ENCODE measurements at places on chromosomes 2 and 18.
A peak's percentile ranks its signal among the peaks of the same experiment; 100 is the strongest.

- DNase-seq: peak; percentile 48
These were observed 902 bp downstream of the SS18 start for GRCh38 chr18:26089293-26090129.

DNA sequence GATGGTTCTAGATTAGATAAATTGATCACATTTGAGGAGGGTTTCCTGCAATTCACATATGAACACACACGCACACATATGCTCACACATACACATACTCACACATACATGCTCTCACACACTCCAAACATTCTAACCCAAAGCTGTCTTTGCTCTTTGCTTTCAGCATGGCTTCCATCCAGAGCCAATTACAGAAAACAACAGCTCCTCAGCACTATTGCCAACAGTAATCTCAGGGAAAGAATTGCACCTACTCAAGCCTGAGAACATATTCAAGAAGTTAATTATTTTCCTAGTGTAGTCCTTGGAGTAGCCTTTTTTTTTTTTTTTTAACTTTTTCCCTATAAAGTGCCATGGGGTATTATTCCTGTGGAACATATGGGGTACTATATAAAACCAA lies 246.9 kb upstream of the PARD3B start:
- no peak for DNase-seq

GRCh38 chr2:60445684-60446179 lies 107.7 kb downstream of the BCL11A start:
- no peak for DNase-seq

DNA sequence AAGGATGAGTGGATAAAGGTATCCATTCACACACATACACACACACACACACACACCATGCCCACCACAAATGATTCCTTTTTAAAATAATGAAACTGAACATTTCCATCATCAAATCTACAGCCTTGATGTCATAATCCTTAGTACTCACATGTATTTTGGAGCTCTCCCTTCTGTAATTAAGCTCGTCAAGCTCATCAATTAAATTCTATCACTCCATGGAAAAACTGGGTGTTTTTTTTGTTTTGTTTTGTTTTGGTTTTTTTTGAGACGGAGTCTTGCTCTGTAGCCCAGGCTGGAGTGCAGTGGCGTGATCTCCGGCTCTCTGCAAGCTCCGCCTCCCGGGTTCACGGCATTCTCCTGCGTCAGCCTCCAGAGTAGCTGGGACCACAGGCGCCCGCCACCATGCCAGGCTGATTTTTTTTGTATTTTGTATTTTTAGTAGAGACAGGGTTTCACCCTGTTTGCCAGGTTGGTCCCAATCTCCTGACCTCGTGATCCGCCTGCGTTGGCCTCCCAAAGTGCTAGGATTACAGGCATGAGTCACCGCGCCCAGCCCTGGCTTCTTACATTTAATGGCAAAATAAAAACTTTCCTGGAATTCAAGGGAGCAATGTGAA lies 78.6 kb upstream of the RGPD4 start:
- no peak for DNase-seq

GRCh38 chr2:221610675-221611074 lies 38.6 kb upstream of the EPHA4 start:
- DNase-seq: no peak

DNA sequence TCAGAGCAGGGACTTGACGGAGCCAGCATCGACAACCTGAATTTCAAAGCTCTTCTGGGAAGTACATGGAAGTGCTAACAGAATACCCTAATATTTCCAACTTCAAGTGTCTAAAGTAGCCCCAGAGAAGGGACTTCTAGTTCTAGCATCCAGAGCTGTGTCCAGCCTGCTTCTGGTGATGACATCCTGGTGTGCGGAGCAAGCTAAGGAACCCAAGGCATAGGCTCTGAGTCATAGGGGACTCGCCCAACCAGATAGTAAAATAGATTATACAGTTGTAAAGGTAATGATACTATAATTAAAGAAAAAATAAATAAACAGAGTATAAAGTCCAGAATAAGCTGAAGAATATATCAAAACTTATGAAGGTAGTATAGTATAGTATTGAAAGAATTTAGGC lies 108.1 kb upstream of the SERPINE2 start:
- no peak for DNase-seq

DNA sequence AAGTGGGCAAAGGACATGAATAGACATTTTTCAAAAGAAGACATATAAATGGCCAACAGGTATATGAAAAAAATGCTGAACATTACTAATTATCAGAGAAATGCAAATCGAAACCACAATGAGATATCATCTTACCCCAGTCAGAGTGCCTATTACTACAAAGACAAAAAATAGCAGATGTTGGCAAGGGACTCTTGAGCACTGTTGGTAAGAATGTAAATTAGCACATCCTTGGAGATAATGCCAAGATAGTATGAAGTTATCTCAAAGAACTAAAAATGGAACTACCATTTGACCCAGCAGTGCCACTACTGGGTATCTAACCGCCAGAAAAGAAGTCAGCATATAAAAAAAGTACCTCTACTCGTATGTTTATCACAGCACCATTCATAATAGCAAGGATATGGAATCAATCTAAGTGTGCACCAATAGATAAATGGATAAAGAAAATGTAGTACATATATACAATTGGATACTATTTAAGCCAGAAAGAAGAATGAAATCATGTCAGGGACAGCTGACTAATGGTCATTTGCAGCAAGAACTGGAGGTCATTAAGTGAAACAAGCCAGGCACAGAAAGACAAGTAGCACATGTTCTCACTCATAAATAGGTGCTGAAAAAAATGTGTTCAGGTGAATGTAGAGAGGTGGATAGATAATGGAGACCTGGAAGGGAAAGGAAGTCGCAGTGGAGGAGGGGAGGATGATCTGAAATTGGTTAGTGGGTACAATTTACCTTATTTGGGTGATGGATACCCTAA lies 141.7 kb upstream of the B3GNT2 start:
- no peak for DNase-seq

DNA sequence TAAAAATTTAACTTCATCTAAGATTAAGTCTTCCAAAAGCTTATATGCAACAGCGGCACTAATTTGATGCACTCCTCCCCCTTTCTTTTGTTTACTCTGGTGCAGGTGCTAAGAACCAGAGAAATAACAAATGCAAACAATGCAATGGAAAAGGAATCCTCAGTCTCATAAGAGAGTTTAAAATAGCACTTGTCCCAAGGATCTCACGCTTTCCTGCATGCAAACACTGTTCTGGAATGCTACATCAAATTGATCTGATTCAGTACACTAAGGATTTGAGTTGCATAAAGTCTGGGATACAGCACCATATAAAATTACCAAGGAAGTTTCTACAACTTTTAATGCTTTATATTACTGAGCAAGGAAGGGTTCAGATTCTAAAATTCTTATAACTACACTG lies 50.5 kb downstream of the SEPTIN10 start:
- DNase-seq: no peak

DNA sequence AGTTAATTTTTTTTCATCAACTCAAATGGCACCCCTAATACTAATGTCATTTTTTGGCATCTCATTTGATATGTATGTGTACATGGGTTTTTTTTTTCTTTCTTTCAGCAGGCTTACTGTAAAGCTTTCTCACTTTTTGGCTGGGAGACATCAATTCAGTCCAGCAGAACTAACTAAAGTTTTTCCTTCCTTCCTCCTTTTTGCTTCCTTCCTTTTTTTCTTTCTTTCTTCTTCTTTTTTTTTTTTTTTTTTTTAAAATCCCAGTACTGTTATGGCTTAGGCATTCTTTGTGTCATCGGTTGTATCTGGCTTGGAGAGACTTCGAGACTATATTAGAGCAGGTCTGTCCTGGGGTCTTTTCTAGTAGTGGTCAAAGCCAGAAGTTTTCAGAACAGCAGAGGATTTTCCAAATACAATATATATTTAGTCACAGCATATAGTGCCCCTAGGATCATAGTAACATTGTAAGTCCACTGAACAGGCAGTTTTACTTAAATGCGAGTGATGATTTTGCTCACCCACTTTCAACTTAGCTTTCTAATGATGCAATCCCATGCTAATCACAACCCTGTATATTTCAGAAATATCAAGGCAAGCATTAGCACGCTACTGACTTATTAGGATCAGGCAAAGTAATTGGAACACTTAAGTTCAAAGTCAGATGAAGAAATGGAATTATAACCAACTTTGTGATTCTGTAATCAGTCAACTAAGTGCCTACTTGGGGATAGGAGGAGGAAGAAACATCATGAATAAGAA lies 4.0 kb downstream of the KLHL29 start:
- DNase-seq: peak; percentile 36

- DNase-seq: no peak
These were observed 108.4 kb upstream of the YPEL5 start for GRCh38 chr2:30038419-30038818.

DNA sequence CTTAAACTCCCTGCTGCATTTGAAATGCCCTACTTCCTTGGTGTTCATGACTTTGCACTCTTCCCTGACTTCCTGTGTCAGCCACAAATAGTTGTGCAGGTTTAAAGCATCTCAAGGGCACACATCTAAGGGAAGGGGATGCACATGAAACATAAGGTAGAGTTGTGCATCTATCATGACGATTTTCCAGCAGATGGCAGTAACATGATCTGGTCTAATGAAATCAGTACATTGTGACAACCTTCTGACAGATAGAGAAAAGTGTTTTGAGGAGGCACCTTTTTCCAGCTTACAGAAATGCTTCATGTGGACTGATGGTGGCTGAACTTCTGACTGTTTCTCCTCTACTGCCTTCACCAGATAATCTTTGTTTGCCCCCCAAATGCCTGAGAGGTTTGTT lies 238.9 kb downstream of the XIRP2 start:
- DNase-seq: peak; percentile 66

GRCh38 chr2:181058378-181059269 lies 78.2 kb downstream of the UBE2E3 start:
- DNase-seq: peak; percentile 53

- DNase-seq: no peak
These were observed 480.0 kb upstream of the HS6ST1 start for GRCh38 chr2:128798502-128799283.

GRCh38 chr2:174561283-174561971 lies 36.2 kb downstream of the WIPF1 start:
- peak; percentile 92 for DNase-seq

GRCh38 chr2:54638103-54638502 lies 85.4 kb upstream of the EML6 start:
- DNase-seq: no peak

DNA sequence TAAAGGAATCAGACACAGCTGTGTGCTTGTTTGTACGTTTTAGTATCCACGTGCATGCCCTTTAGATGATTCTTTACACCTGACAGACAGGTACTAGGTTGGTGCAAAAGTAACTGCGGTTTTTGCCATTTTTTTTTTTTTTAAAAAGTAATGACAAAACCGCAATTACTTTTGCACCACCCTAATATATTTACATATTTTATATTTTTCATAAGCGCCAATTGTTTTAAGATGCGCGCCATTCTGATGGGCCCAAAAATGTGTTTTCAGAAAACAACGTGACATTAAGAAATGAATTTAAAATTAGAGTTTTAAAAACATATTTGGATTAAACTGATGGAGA lies 972 bp upstream of the COBLL1 start:
- no peak for DNase-seq

DNA sequence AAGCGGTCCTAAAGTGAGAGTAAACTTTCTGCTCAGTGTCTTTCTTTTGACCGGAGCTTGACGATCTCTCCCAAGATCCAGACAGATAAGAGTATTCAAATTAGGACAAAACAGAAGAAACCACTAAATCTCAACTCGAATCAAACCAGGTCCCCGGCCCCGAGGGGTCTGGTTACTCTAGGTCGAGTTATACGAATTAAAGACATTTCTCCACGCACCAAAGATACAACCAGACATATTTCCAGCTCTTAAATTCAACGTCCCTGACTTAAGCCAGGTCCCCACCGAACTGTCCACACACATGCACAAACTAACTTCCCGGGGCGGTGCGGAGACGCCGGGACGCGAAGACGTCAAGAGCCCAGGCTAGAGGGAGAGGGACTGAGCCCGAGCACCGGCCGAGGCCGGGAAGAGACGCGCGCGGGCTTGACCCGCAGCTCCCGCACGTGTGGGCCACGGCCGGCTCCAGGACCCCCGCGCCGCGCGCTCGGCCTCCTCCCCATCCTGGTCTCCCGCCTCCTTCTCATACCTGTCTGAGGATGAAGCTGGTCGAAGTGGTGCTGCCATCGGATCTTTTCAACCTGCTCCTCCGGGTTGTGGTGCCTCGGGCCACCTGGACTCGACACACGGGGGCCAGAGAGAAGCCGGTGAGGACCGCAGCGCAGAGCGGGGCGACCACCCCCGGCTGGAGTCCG lies 896 bp downstream of the CACNB4 start:
- DNase-seq: no peak

GRCh38 chr2:5530011-5530696 lies 162.0 kb upstream of the SOX11 start:
- DNase-seq: no peak

DNA sequence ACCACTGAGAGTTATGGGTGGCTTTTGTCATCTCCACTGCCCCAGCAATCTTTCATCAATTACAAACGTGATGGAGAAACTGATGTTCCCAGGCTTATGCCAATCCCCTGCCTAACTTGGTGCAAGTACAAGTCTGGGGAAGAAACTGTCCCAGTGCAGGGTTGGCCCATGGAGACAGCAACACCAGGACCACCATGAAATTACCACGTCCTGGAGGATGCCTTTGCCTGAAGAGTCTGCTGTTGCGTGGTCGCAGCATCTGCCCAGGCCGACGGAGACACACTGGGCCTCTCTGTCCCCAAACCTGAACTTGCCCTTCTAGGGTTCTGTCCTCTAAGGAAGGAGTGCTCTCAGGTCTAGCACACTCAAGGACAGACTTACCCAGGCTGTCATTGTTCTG lies 496.8 kb upstream of the RAB6C start:
- DNase-seq: no peak

DNA sequence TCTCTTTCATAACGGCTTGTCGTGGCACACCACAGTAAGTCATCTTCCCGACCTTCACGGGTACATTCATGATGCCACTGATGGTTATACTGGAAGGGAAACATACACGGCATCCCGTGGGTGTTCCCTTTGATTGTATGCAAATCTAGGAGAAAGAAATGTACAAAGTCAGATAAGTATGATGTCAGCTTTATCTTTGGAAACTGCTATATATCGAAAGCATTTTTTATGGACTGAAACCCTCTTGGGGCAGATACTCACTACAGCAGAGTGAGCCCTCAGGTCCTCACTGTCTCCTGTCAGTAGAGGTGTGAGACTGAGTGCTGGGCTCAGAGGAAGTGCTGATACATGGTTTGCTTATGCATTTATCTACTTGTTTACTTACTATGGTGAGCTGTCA lies 20.4 kb downstream of the PLA2R1 start:
- DNase-seq: no peak

DNA sequence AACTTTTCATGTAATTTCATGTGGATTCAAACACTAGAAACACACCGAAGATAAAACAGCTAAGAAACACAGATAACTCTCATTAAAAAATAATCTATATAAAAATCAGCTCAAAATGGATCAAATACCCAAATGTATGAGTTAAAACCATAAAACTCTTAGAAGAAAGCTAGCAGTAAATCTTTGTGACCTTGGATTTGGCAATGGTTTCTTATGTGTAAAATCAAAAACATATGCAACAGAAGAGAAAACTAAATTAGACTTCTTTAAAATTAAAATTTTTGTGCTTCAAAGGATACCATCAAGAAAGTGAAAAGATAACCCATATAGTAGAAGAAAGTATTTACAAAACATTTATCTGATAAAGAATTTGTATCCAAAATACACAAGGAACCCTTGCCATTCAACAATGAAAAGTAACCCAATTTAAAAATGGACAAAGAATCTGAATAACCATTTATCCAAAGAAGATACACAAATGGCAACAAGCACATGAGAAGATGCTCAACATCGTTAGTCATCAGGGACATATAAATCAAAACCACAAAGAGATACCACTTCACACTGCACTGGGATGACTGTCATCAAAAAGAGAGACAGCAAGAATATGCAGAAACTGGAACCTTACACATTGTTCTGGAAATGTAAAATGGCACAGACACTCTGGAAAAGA lies 27.5 kb downstream of the GAREM1 start:
- DNase-seq: no peak
